ENCODE measurements at places on chromosomes 4 and X.

GRCh38 chrX:138853936-138854335 is 142.4 kb upstream of the FGF13 start:
- no peak for DNase-seq

GRCh38 chrX:103607364-103608305 is at the start of gene TCEAL3:
TSS of gene TCEAL3 (plus strand) at chrX:103607963. CDS start at chrX:103609065, 1,102 bp downstream.
- no peak for DNase-seq

- DNase-seq, result peak; percentile 70
Observed at GRCh38 chr4:143391895-143392294, 55.2 kb downstream of the GAB1 start.

DNA sequence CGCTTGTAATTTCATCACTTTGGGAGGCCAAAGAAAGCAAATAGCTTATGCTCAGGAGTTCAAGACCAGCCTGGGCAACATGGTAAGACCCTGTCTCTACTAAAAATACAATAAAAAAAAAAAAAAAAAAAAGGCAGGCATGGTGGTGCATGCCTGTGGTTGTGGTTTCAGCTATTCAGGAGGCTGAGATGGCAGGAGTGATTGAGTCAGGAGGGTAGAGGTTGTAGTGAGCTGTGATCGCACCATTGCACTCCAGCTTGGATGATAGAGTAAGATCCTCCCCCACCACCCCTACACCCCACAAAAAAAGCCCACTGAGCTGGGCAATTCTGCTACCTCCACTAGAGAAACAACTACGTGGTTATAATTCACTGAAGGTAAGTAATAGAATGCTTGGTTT is 118.8 kb upstream of the PCDH18 start:
- DNase-seq, result no peak

- no peak for DNase-seq
Observed at GRCh38 chr4:118367872-118368271, 15.1 kb upstream of the PRSS12 start.

DNA sequence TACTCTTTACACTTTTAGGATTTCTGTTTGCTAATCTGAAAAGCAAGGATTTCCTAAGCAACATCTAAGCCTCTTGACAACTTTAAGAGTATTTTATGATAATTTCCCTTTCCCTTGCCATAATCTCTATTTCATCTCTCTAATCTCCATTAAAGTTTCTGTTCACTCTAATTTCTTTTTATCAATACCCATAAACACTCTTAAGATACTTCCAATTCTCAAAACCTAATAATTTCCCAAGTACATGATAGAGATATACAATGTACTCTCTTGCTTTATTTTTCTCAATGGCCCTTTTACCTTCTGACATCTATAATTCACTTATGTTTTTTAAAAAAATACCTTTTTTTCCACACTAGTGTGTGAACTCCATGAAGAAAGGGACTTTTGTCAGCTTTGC is 26.8 kb downstream of the DAPP1 start:
- DNase-seq, result no peak

DNA sequence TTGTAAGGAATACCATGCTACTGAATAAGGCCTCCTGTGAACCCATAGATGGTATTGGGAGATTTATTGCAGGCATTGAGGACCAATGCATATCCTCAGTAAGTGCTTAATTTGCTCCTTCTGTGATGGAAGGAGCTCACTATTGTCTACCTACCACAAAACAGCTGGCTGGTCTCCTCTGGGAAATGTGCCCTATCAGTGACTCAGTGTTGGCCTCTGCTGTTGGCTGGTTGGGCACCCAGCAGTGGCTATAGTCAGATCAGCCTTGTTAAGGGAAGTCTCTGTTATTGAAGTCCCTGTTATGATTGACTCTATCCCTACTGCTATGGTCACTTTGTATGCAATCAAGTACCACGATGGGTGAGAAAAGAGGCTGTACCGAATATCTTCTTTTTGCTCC is 27.5 kb upstream of the OTUD4 start:
- no peak for DNase-seq

- DNase-seq, result no peak
Observed at GRCh38 chrX:19611636-19612376, 96.5 kb upstream of the MAP3K15 start.

DNA sequence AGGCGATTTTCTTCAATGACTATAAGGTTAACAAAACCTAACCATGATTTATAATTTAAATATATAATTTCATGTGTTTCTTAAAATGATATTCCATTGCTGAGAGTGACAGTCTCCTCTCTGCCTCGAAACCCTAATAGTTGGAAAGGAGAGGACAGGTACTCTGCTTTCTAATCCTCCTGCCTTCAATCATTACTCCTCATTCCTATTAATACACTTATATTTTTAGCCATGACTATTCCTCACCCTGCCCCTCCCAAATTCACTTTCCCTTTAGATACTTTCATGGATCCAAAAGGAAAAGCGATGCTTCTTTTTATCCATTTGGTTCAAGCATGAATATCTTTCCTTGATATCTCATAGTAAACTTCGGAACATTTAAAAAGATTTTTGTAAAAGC is 418.2 kb downstream of the CCSER1 start:
- no peak for DNase-seq

- DNase-seq, result peak; percentile 15
Observed at GRCh38 chr4:53908661-53909078, 155.7 kb downstream of the CHIC2 start.

DNA sequence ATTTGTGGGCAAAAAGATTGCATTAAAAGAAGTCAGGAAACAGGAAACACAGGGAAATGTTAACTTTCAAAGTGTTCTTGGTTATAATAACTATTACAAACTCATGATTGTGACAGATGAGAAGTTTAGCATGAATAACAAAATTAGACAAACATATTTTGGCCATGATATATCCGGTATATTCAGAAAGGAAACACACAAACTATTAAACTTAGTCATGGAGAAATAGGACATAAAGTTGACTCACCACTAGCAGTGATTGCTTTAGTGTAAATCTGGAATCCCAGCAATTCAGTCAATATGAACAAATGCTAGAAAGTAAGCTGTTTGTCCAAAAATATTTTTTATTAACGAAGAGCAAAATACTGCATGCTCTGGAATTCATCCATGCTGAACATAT is 1299.9 kb downstream of the C4orf33 start:
- DNase-seq, result no peak

DNA sequence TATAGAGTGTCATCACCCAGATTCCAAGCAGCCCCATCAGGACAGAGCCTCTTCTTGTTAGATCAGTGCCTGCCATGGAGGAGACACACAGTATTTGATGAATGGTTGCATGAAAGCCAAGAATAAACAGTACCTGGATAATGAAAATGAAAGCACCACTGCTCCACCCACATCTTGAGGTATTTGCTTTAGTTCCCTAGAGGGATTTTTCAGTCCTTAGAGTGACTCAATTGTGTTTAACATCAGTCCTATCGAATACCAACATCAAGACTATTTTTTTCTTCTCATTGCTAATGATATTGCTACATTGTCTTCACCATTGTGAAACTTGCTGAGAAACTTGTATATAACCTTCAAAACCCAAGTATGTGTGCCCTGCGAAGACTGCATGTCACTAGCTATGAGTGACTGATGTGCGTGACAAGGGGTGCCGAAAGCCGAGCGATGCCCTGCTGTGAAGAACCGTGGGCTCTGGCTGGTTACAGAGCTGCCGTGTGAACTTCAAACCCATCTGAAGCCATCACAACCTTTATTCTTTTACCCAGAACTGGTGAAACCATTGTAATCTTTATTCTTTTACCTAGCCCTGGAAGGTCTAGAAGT is 211.3 kb upstream of the FAT1 start:
- DNase-seq, result no peak

DNA sequence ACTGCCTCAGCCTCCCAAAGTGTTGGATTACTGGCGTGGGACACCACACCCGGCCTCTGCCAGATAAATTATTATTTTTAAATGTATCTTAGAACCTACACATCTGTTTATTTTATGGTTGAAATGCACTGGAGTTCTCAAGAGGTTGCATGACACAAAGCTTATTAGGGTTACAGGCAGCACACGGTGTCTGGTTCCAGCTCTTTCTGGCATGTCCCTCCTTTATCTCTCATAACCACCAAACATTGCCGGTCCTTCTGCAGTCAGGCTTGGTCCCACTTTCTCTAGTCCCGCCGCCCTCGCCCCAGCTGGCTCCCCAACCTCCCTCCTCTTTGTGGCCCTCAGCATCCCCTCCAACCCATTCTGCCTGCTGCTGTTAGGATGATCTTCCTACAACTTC is 39.7 kb upstream of the SPRY1 start:
- no peak for DNase-seq

DNA sequence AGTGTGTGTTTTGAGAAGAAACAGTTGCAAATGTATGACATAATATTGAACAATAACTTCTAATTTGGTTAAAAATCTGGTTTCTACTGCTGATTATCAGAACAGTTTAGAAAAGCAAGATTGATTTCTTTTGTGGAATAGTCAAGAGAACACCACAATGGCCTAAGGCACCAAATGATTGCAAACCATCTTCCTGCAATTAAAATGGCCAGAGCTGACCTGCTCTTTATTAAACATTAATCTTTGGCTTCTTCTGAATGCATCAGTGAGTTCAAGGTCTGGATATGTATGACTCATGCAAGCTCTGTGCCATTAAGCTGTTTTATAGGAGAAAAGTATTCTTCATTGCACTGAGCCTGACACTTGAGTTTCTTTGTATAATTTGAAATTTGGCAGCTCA is 107.8 kb upstream of the PDHA2 start:
- no peak for DNase-seq

DNA sequence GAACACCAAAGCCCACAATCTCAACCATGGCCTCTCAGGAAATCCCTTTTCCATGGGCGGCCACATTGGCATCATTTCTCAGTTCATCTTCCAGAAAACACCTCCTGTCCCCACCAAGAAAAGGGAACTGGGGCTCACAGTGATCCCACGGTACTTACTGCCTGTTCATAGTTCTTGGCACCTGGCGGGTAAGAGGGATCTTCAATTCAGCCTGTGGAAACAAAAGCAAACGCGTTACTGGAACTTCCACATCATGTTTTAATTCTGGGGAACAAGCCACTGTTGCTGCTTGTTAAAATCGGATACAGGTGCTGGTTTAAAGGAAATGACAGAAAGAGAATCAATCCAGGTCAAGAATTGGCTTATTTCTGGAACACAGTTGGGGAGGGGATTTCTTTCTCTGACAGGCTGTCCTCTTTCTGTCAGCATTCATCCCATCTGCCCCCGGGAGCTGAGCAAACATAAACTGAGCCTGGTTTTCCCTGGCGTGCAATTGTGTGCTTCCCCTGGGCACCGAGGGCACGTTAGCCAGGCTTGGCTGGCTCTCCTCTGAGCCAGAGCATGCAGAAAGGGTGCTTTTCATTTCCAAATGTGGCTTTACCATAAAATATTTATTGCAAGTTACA is 16.8 kb downstream of the CLNK start:
- no peak for DNase-seq

GRCh38 chr4:4289055-4289454 is 899 bp downstream of the LYAR start:
- no peak for DNase-seq

DNA sequence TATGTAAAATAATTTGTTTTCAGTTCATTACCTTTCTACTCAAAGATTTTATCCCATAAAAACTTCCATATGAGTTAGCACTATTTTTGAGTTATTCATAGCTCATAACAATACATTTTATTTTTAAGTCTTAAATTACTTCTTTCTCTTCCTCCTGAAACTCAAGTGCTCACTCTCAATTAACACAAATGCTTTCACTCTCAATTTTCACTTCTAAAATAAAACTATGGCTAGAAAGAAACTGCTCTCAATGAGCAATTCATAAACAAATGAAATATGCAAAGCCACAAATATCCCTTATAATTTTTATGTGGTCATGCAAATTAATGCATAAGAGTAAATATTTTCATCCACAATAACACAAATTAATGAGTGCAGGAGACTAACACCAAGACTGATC is 38.8 kb downstream of the MAML3 start:
- DNase-seq, result no peak

- DNase-seq, result no peak
Observed at GRCh38 chrX:53930515-53931380, 113.5 kb downstream of the PHF8 start.

DNA sequence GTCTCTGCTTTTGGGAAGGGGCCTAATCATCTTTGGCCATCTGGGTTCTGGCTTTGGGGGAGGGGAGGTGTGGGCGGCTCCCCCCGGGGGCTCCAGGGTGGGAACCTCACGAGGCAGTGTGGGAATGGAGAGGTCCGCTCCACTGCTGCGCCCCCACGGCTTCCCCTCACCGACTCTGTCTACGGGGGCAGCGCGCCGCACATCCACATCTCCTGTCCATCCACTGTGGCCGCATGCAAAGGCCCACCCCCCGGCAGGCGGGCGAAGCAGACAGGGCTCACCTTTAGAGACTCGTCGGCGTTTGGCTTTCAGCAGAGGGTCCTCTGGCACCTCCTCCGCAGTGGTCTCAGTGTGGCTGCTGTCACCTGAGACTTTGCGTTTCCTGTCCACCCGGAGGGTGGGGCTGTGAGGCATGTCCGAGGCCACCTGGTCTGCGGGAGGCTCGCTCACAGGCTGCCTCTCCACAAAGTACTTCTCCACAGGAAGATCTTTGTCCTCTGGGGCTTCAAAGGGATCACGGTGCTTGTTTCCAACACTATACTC is 33.6 kb downstream of the BCOR start:
- no peak for DNase-seq

- DNase-seq, result peak; percentile 35
Observed at GRCh38 chr4:153318696-153319320, 25.7 kb upstream of the MND1 start.

DNA sequence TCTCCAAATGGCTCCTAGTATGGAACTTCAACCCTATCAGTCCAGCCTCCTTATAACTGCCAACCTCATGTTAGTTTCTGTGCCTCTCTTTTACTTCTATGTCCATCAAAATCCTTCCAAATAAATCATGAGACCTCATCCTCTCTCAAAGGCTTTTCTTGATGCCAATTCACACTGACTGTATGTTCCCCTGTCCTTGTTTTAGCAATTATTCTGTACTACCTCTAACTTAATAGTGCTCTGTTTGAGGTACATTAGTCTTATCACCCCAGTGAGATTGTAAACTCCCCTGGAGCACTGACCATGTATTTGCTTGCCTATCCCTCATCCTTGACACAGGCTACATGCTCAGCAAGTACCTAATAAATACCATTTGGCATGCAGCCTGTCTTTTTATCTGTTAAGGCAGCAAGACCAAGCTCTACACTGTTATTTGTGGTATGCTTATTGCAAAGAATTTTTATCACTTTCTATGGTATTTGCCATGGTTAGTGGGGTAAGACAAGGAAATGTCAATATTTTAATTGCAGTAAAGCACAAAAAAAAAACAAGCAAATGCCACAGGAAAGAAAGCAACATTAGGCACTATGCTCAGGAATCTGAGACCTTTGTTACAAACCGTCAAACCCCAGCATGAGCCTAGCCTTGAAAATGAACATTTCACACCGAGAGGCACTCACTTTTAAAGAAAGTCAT is 119.2 kb downstream of the SMARCA1 start:
- no peak for DNase-seq

- no peak for DNase-seq
Observed at GRCh38 chr4:138875891-138876608, 139.5 kb upstream of the NOCT start.

DNA sequence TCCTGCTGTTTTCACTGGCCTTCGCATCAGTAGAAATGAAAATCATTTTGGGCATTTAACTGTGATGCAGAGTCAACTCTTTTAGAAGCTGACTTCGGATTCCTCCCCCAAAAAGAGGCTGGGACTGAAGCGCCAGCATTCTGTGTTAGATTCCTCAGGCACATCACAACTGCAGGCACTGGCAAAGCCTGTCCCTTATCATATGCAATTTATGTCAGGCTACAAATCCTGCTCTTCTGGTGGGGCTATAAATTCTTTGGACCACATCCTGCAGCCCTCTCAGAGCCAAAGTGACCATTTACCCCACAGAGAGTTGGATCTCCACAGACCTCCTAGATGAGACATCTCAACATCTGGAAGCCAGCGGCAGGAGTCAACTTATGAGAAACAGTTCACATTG is 138.4 kb downstream of the CBR4 start:
- DNase-seq, result no peak

Data from DMS 273 treated with DMSO at 0.1 percent for 48 hours (cell line).